ENCODE measurements at places on chromosomes 6 and 20.

- DNase-seq = no peak
These were observed 178.4 kb downstream of the DLL1 start for GRCh38 chr6:170112583-170112860.

DNA sequence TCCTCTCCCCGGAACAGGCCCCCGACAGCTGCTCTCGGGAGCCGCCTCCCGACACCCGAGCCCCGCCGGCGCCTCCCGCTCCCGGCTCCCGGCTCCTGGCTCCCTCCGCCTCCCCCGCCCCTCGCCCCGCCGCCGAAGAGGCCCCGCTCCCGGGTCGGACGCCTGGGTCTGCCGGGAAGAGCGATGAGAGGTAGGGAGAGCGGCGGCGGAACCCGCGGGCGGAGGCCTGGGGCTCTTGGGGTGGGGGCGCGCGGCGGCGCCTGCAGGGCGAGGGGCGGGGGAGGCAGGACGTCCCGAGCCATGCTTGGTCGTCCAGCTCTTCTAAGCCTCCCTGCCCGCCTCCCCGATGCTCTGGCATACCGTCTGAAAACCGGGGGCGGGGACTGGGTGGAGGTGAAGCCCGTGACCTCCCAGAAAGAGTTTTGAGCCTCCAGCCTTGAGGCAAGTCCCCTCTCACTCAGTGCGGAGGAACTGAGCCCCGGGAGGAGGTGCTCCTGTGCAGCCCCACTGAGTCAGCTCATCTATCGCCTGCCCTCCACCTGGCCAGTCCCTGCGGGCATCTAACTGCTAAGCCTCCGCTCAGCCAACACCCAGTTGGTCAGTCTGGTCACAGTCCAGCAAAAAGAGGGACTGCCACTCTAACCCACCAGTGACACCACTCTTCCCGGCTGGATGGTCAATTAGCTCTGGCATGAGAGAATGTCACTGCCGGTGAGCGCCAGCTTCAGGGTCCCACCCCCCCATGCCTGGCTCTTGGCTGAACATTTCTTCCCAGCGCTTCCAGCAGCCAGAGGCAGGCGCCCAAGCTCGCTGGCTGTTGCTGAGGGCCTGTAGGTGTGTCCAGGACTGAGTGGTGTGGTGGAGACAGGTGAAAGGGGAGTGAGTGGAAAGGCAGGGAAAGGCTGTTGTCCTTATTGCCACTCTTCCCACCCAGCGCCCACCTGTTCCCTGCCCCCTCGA lies 482 bp downstream of the DDR1 start:
- DNase-seq = no peak

DNA sequence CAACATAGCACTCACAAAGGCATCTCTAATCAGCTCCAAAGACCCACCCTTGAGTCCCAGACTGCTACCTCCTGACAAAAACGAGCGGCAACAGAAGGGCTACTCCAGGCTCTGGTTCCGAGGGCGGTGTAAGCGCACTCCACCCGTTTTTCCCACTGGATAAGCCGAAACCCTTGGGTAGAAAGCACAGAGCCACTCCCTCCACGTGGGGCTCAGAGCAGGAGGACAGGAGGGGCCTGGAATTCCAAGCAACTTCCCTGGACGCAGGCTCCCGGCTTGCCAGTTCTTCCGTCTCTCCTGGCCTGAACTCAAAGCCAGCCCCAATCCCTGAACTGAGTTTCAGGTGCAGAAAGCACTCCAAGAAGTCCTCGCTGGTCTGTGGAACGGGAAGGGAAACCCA lies 7.4 kb downstream of the GMEB2 start:
- no peak for DNase-seq

GRCh38 chr6:147950623-147950987 lies 392.0 kb upstream of the SASH1 start:
- DNase-seq = no peak

DNA sequence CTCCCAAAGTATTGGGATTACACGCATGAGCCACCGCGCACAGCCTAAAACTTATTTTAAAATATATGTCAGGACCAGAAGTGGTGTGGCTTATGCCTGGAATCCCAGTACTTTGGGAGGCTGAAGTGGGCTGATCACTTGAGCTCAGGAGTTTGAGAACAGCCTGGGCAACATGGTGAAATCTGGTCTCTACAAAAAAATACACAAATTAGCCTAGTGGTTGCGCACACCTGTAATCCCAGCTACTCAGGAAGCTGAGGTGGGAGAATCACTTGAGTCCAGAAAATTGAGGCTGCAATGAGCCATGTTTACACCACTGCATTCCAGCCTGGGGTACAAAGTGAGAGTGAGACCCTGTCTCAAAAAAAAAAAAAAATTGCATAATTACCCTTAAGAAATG lies 13.7 kb downstream of the PXT1 start:
- no peak for DNase-seq

DNA sequence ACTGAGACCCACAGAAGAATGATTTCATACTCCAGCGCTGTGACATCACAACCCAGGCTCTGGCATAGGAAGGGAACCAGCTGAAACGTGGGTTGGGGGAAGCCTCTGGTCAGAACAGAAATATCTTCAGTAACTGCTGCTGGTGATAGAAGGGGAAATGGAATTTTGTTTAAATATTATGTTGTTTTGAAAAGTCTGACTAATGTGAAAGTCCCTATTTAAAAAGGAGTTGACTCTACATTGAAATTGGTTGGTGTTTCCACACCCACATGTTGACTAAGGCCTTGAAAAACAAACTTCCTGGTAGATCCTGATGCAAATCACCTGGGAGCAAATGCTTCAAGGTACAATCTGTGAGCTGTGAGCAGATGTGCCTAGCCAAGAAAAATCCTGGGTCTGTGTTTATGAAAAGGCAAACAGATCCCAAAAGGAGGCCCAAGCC lies 24.5 kb upstream of the TCP11 start:
- no peak for DNase-seq

DNA sequence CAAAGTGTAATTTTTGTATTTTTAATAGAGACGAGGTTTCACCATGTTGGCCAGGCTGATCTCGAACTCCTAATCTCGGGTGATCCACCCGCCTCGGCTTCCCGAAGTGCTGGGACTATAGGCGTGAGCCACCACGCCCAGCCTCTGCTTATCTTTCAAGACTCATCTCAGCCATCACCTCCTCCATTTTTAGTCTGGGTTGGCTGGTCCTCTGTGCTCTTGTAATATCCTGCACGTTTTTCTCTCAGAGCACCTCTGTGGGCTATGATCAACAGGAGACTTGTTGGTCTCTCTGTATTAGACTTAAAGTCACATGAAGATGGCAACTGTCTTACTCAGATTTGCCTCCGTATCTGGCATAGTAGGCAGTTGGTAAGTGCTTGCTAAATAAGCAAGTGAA lies 7.6 kb downstream of the NOTCH4 start:
- no peak for DNase-seq

- peak; percentile 56 for DNase-seq
These were observed 13.8 kb upstream of the NTSR1 start for GRCh38 chr20:62694868-62695267.

GRCh38 chr6:111804627-111805235 lies 68.5 kb downstream of the FYN start:
- no peak for DNase-seq

GRCh38 chr6:131758920-131759319 lies 48.1 kb upstream of the CTAGE9 start:
- no peak for DNase-seq

GRCh38 chr20:16317445-16318362 lies 255.5 kb downstream of the KIF16B start:
- DNase-seq = no peak

DNA sequence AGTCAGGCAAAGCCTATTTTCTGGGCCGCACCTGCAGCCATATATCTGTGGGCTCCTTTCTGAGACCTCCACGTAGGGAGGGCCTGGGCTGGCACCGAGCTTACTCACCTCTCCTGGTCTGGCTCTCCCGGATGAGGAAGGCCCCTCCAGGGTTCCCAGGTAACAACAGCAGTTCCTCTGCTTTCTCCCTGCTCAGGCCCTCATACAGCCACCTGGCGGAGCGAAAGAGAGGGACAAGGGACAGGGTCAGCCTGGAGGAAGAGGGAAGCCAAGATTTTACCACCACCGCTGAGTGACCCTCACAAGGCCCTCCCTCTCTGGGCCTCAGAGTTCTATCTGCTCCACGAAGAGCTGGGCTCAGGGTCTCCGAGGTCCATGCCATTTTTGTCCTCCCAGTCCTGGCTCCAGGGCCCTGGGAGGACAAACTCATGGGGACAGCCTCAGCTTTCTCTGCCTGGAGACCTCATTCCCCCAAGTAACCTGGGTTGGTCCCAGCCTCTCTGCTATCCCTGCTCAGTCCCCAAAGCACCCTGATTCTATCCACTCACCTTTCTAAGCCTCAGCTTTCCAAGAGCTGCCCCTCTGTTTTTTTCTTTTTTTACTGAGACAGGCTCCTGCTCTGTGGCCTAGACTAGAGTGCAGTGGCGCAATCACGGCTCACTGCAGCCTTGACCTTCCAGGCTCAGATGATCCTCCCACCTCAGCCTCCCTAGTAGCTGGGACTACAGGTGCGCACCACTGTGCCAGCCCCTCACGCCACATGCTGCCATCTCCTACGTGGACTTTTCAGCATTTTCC lies 13.3 kb downstream of the SLA2 start:
- DNase-seq = no peak

DNA sequence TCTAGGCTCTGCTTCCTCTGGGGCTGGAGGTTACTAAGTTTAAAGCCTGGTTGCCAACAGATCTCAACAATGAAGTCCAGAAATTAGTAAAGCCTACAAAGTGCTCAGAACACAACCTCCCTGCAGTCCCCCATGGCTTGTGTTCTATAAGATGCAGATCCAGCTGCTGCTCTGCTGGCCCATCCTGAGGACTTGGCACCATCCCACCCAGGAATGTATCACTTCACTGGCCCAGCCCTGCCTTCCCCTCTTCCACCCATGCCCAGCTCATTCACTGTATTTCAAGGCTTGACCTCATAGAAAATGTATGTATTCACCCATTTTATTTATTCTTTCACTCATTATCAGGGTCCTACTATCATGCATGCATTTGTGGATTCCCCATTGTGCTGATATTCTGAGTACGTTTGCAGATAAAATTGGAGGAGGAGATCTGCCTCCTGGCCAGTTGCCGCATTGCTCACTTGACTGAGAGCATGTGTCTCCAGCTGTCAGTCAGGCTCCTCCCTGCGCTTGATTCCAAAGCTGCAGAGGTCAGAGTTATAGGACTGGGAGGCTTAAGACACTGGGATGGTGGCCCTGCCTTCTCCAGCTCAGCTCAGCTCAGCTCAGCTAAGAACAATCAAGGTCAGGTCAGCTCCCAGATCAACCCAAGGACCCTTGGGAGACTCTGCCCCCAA lies 104.8 kb downstream of the MAFB start:
- DNase-seq = no peak

- peak; percentile 33 for DNase-seq
These were observed 148.4 kb downstream of the HIVEP2 start for GRCh38 chr6:142796571-142796970.

DNA sequence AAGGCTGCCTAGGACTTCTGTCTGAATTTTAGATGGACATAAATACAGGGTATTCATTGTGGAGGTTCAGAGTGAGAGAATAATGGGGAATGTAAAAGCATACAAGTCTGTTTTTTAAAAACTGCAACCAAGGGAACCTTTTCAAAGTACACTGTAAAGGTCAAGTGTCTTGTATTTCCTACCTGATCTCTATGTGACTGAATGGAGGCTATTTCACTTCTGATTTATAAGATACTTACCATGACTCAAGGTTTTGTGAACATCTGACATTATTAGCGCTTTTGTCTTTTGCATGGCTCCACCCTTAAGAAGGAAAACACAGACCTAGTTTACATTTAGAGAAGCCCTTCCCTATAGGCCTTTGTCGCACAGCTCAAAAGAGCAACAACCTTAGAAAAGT lies 126.5 kb downstream of the ZFAND3 start:
- DNase-seq = no peak

DNA sequence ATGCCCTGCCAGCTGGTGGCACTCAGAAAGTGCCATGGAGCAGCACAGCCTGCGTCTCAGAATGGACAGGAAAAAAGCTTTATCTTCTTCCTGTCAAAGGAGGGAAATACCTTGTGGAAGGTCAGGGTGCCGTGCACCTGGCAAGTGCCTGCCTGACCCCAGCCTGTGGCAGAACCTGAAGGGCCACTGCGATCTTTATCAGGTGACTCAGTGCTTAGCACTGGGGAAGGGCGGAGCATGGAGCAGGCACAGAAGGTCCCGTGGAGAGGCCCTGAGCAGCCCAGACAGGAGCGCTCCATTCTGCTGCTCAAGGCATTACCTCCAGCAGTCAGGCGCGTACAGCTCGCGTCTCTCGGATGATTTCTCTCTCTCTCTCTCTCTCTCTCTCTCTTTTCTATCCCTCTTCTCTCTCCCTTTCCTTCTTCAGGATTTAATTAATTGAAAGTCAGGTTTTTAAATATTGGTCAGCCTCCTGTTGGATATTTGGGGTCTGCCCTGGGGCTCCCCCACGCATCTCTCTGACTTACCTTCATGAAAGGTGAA lies 31.7 kb downstream of the FOXC1 start:
- DNase-seq = no peak

DNA sequence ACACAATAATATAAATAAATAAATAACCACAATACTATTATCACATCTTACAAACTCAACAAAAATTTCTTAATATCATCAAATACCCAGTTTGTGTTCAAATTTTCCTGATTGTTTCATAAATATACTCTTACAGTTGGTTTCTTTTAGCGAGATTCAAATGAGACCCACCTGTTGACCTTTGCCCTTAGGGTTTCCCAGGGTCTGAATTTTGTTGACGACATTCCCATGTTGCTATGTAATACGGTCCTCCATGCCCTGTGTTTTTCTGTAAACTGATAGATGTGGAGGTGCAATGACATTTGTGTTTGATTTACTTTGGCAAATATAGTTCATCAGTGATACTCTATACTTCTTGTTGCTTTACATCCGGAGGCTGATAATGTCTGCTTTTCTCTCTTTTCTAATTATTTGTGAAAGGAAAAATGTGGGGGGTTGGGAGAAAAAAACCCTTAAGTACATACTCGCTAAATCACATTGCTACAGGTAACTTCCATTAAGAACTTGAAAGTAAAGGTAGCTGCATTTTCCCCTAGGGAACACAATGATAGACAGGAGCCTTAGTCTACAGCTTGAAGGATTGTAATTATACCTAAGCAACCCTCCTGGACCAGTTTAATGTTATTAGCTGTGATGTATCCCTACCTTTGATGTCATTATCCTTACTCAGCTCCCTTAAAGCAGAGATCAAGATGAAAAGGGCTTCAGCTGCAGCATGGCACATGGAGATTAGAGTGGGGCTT lies 6.6 kb downstream of the MOG start:
- no peak for DNase-seq

GRCh38 chr6:106685833-106686232 lies 56.5 kb downstream of the QRSL1 start:
- DNase-seq = no peak

DNA sequence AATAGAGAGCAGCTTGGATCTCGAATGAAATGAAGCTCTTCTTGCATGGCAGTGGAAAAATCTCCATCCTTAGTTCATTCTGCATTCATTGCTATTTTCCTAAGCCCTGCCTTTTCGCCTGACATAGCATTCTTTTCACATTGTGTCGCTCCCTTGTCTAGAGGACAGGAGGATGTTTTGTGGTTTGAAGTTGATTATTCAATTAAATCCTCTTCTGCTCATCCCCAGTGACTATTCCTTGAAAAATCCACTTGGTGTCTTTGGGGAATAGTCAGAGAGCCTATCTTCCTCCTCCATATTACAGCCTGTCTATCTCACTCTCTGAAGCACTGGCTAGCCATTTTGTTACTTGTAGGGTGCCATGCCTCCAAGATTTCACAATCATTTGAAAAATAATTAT lies 161.2 kb downstream of the KLHL32 start:
- no peak for DNase-seq

GRCh38 chr6:138653435-138653834 lies 120.1 kb upstream of the CCDC28A start:
- DNase-seq = no peak
